ENCODE measurements at places on chromosomes 3 and 15. TPM values are rescaled to one million over a fixed set of nuclear protein-coding genes. Genes with fewer than 3 reads are reported as not detected.

STIMATE gene
- 25.8 TPM for total RNA-seq

GPR149 gene
- not detected for total RNA-seq

DNA sequence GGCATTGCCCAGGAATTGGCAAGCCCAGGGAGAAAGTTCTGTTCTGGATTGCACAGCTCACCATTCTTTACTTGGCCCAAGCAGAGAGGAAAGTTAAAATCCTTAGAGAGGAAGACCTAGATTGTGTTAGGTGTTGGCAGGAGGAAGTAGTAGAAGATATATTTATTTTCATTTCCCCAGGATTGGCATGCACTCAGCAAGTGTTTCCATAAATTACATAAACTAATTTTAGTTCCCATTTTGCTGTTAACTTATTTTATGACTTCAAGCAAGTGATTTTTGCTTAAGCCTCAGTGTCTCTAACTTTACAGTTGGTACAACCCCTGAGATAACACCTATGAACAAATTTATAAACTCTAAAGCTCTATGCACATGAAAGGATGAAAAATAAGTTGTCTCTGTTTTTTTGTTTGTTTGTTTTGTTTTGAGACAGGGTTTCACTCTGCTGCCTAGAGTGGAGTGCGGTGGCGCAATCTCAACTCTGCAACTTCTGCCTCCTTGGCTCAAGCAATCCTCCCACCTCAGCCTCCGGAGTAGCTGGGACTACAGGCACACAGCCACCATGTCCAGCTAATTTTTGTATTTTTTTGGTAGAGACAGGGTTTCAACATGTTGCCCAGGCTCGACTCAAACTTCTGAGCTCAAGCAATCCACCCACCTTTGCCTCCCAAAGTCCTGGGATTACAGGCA lies 31.2 kb upstream of the TOP2B start:
- H3K27me3 ChIP-seq = no peaks in the 10 kb centered on the region
- DNase-seq = no peak
- peaks cover 2% of the 10 kb centered on the region for H3K4me1 ChIP-seq
- no peak overlapping the region for H3K27ac ChIP-seq

- peaks cover 69% of the 10 kb centered on the region for H3K27me3 ChIP-seq
- H3K4me1 ChIP-seq = peaks cover 20% of the 10 kb centered on the region
- H3K4me3 ChIP-seq = peak within 1 kb of the TSS; percentile 68
- H3K36me3 ChIP-seq = no peaks in the 10 kb centered on the region
- no peak within 1 kb of the TSS for H3K27ac ChIP-seq
These were observed at the start of gene NTRK3 for GRCh38 chr15:88256279-88257230. NTRK3 (minus strand) TSS chr15:88256739; CDS start chr15:88256153, 586 bp downstream.

LMCD1 gene
- total RNA-seq = 6.0 TPM

DNA sequence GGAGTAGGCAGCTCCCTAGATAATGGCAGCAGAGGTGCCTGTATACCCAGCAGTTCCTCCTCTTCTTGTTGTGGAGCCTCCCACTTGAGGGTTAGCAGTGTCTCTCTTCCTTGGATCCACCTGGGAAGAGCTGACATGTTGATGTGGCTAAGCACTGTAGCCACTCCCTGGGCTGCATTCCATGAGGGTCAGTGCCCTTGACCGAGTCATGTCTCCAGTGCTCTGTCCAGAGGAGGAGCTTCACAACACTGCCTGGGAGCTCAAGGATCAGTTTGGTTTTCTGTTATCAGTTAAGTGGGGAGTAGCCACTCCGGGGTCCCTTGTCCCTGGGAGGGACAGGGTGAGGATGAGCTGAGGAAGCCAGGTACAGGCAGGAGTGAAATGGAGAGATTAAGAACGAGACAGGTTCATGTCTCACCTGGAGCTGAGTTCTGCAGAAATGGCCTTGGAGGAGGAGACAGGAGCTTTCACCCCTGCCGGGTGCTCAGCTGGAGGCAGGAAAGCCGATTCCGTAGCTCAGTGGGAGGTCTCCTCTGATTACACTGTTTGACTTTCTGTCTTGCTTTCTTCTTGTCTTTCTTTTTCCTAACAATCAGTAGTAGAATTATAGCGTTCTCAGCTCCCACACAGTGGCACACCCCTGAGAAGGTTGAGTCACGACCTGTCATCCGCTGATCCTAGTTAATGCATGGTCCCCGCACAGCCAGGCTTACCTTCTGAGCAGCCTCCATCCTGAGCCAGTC lies 57.9 kb upstream of the SEC22A start:
- no peak overlapping the region for H3K4me3 ChIP-seq
- DNase-seq = no peak
- no peak overlapping the region for H3K27ac ChIP-seq
- peaks cover 30% of the 10 kb centered on the region for H3K36me3 ChIP-seq
- no peaks in the 10 kb centered on the region for H3K27me3 ChIP-seq

- no peak overlapping the region for H3K4me3 ChIP-seq
- H3K27ac ChIP-seq = no peak overlapping the region
- DNase-seq = no peak
- peaks cover 2% of the 10 kb centered on the region for H3K27me3 ChIP-seq
- no peaks in the 10 kb centered on the region for H3K4me1 ChIP-seq
- no peaks in the 10 kb centered on the region for H3K36me3 ChIP-seq
These were observed 59.3 kb upstream of the RAD18 start for GRCh38 chr3:9022305-9023225.

DNA sequence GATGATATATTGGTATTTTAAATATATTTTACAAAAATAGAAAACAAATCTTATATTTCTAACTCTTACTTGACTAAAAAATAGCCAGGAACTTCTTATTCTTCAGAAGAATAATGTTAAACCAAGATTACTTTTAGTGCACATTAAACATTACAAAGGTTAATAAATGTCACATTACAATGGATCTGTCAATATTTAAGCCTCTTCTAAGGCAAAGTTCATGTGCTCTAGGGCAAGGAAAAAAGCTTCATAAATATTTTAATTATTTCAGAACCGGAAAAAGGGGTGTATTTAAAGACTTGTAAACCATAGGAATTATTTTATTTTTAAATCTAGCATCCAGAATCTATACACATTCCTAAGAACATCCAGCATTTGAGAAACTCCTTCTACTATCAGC lies 166.9 kb upstream of the ROBO2 start:
- no peak overlapping the region for H3K4me3 ChIP-seq
- H3K27ac ChIP-seq = no peak overlapping the region
- H3K36me3 ChIP-seq = no peaks in the 10 kb centered on the region
- no peaks in the 10 kb centered on the region for H3K4me1 ChIP-seq
- no peak for DNase-seq
- H3K27me3 ChIP-seq = no peaks in the 10 kb centered on the region

CTXN2 gene
- total RNA-seq = not detected

- H3K27me3 ChIP-seq = peaks cover 25% of the 10 kb centered on the region
- no peak for DNase-seq
- no peaks in the 10 kb centered on the region for H3K36me3 ChIP-seq
- no peaks in the 10 kb centered on the region for H3K4me1 ChIP-seq
These were observed 4.1 kb downstream of the TF start for GRCh38 chr3:133750259-133750656.

- no peaks in the 10 kb centered on the region for H3K36me3 ChIP-seq
- no peak overlapping the region for H3K27ac ChIP-seq
- no peak for DNase-seq
- no peaks in the 10 kb centered on the region for H3K4me1 ChIP-seq
These were observed 135.2 kb downstream of the RYR3 start for GRCh38 chr15:33445984-33446383.

CYP1A2 gene
- not detected for total RNA-seq

CHRD gene
- total RNA-seq = not detected

DNA sequence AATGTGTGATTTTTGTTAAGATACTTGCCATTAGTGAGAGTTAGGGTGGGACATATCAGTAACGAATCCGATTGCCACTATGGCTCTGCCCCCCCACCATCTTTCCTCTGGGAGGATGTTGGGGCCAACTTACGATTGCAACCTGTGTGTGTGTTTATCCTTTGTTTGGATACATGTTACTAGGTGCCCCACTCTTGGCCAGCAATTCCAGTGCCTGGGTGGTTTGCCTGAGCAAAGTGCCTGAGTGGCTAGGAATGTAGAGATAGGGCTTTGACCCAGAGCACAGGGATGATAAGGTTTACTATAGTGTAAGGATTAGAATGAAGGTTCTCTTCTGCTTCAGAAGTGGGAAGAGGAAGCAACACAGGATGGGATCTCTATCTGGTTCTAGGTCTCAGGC lies 231.8 kb downstream of the TP63 start:
- DNase-seq = no peak
- no peak overlapping the region for H3K27ac ChIP-seq
- H3K36me3 ChIP-seq = no peaks in the 10 kb centered on the region
- no peaks in the 10 kb centered on the region for H3K27me3 ChIP-seq

GRCh38 chr3:120348065-120348990 lies 826 bp downstream of the LRRC58 start:
- H3K27me3 ChIP-seq = no peaks in the 10 kb centered on the region
- peaks cover 34% of the 10 kb centered on the region for H3K36me3 ChIP-seq
- peak overlapping the region; percentile 82 for H3K27ac ChIP-seq
- H3K4me1 ChIP-seq = peaks cover 45% of the 10 kb centered on the region
- H3K4me3 ChIP-seq = peak overlapping the region; percentile 97

DNA sequence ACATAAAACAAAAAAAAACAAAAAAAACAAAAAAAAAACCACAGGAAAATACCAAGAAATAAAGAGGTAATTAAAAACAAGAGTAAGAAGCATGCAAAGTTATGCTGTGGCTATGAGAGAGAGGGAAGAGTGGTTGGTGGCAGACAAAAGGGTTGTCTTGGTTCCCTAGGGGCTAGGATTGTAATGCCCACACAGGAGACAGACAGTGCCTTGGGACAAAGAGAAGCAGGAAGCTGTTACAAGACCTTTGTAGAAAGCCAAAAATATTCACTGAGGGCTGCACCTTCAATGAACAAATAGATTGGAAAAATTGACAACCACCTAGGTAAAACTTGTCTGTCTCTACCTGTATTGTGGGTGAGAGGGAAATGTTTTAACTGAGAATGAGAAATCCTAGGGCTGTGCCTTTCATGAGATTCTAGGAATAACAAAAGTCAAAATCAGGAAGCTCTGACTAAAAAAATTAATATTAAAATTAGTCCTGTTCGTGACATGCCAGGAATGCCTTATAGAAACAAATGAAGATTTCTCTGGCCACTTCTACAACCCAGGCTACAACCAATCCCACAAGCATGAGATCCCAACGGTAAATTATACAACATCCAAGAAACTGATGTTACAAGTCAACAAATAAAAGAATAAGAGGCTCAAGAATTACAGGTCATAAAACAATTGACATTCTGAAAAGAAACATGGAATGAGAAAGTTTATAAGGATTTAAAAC lies 45.0 kb upstream of the PRICKLE2 start:
- no peak overlapping the region for H3K27ac ChIP-seq
- H3K4me3 ChIP-seq = no peak overlapping the region
- no peaks in the 10 kb centered on the region for H3K36me3 ChIP-seq
- H3K4me1 ChIP-seq = no peaks in the 10 kb centered on the region
- peaks cover 19% of the 10 kb centered on the region for H3K27me3 ChIP-seq
- DNase-seq = no peak

GHSR gene
- not detected for total RNA-seq

DNA sequence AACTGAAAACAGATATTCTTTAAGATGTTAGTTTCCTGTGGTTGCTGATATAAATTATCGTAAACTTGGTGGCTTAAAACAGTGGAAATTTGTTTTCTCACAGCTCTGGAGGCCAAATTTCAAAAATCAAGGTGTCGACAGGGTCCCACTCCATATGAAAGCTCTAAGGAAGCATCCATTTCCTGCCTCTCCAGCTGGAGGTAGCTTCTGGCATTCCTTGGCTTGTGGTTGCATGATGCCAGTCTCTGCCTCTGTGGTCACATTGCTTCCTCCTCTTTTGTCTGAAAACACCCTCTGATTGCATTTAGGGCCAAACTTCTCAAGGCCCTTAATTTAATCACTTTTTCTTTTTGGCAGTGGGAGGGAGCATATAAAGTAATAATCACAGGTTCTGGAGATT lies 96.8 kb downstream of the PPM1L start:
- no peak for DNase-seq
- peaks cover 3% of the 10 kb centered on the region for H3K27me3 ChIP-seq
- no peaks in the 10 kb centered on the region for H3K36me3 ChIP-seq

- H3K4me1 ChIP-seq = no peaks in the 10 kb centered on the region
- DNase-seq = no peak
- H3K36me3 ChIP-seq = peaks cover 42% of the 10 kb centered on the region
- no peaks in the 10 kb centered on the region for H3K27me3 ChIP-seq
- H3K4me3 ChIP-seq = no peak overlapping the region
- H3K27ac ChIP-seq = no peak overlapping the region
These were observed 129.3 kb downstream of the EEFSEC start for GRCh38 chr3:128282380-128283196.

MYRIP gene
- total RNA-seq = 0.20 TPM

RAB27A gene
- total RNA-seq = 28.6 TPM

ZBTB47 gene
- total RNA-seq = 0.88 TPM

GRCh38 chr15:68199340-68199739 lies 5.8 kb downstream of the CALML4 start:
- peaks cover 2% of the 10 kb centered on the region for H3K36me3 ChIP-seq
- peaks cover 6% of the 10 kb centered on the region for H3K4me1 ChIP-seq
- H3K4me3 ChIP-seq = no peak overlapping the region
- H3K27me3 ChIP-seq = no peaks in the 10 kb centered on the region
- no peak overlapping the region for H3K27ac ChIP-seq

DNA sequence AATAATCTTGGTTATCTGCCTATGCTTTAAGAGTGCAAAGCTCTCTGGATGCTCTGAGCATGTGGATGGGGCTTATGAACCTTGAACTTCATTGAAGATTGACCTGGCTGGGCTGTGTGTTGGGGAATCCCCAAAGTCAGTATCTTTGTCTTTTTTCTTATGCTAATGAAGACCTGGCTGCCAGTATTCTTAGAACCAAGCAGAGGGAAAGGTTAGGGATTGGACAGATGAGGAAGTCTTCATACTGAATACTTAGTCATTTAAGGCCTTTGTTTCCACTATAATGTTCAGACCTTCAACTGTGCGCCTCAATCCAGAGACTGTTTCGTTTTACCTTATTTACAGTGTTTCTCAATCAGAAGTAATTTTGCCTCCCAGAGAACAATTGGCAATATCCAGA lies 42.5 kb upstream of the CMTM7 start:
- no peak overlapping the region for H3K27ac ChIP-seq
- DNase-seq = no peak
- no peaks in the 10 kb centered on the region for H3K36me3 ChIP-seq
- H3K4me3 ChIP-seq = no peak overlapping the region
- H3K4me1 ChIP-seq = no peaks in the 10 kb centered on the region
- no peaks in the 10 kb centered on the region for H3K27me3 ChIP-seq

GRCh38 chr3:153484842-153485241 lies 322.8 kb downstream of the RAP2B start:
- H3K4me3 ChIP-seq = no peak overlapping the region
- DNase-seq = no peak
- H3K36me3 ChIP-seq = no peaks in the 10 kb centered on the region
- no peak overlapping the region for H3K27ac ChIP-seq

CCDC13 gene
- total RNA-seq = 1.7 TPM
